ENCODE measurements at places on chromosomes 16 and 17. TPM values are rescaled to one million over a fixed set of nuclear protein-coding genes. Genes with fewer than 3 reads are reported as not detected.

TBC1D3I gene
- polyA plus RNA-seq = not detected

IL34 gene
- not detected for polyA plus RNA-seq

AOC3 gene
- polyA plus RNA-seq = not detected

TK2 gene
- polyA plus RNA-seq = 8.5 TPM

HID1 gene
- polyA plus RNA-seq = 2.7 TPM

CACNG4 gene
- not detected for polyA plus RNA-seq

IRF8 gene
- polyA plus RNA-seq = 1.2 TPM

- no peak overlapping the region for H3K27ac ChIP-seq
- peak; percentile 52 for DNase-seq
These were observed 12.6 kb downstream of the THRA start for GRCh38 chr17:40075201-40075941.

DNA sequence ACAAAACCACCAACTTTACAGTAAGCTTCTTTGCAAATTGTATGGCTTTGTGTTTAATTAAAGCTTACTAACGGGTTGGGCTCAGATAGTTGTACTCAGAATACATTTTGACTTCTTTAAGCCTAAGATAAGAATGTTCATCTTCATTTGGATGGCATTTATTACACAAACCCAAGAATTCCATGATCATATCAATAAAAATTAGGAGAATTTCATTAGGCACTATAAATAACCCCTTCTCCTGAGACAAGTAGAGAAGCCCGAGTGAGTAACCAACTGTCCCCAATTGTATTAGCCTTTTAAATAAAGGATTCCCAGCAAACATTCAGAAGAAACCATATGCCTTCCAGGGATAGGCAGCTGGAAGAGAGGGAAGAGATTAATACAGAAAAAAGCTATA lies 504.7 kb downstream of the KCNJ2 start:
- no peak overlapping the region for H3K4me3 ChIP-seq
- no peaks in the 10 kb centered on the region for H3K4me1 ChIP-seq
- H3K27me3 ChIP-seq = no peaks in the 10 kb centered on the region
- no peak for DNase-seq

DNA sequence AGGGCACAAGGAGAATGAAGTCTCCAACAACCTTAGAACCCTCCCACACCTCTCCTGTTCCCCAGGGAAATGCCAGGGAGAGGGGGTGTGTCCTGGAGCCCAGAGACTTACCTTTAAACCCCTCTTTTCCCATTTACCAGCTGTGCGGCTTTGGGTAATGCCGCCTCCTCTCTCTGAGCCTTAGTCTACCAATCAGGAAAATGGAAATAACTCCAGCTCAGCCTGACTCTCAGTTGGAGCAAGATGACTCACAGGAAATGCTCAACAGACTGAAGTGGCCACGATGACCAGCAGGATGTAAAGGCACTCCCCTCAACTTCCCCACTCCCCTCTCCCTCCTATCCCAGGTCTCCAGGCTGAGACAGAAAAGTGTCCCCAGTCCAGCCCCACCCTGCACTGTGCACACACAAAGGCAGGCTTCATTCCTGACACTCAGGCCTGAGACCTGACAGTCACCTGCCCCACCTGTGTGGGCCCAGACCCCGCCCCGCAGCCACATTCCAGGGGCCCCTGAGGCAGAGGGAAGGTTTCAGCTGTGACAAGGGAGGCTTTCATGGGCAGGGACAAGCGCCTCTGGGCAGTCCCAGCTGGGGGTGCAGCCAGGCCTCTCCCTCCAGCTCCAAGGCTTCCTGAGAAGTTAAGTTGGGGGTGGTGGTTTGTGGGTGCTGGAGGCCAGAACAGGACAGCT lies 3.0 kb upstream of the KRT15 start:
- no peak for DNase-seq
- H3K4me3 ChIP-seq = no peak overlapping the region
- no peaks in the 10 kb centered on the region for H3K4me1 ChIP-seq

DNA sequence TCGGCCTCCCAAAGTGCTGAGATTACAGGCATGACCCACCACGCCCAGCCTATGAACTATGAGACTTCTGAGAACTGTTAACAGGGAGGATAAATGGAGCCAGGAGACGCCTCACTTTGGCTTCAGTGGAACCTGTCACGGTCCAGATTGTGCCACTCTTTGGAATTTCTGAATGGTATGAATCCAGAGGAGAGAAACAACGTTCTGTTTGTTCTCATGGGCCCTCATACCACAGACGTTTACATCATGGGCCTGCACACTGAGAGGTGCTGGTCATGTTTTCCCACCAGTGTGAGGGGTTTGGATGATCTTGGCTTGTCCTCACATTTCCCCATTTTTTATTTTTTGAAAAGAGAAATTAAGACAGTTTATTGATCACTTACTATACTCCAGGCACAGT lies 90.3 kb downstream of the YPEL2 start:
- H3K4me1 ChIP-seq = no peaks in the 10 kb centered on the region
- H3K4me3 ChIP-seq = no peak overlapping the region
- no peaks in the 10 kb centered on the region for H3K27me3 ChIP-seq
- no peaks in the 10 kb centered on the region for H3K36me3 ChIP-seq

DNA sequence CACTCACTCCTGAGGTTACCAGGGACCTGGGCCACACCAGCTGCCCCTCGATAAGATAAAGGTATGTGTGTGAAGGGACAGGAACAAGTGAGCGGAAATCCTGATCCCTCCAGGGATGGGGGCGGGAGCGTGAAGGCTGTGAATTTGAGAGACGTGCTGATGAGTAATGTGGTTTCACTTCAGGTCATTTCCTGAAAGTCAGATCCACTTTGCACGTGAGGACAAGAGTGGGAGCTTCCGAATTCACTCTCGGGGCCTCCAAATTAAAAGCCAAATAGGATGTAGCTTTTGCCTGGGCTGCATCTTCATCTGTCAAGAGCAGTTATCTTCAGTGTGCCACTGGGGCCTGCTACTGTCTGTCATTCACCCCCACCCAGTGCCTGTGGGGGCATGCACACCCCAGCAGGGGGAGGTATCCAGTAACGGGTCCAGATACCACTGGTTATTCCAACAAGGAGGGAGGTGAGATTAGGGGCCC lies 87.4 kb upstream of the LHX1 start:
- DNase-seq = no peak
- no peaks in the 10 kb centered on the region for H3K36me3 ChIP-seq
- peaks cover 7% of the 10 kb centered on the region for H3K4me1 ChIP-seq
- no peak overlapping the region for H3K27ac ChIP-seq
- H3K4me3 ChIP-seq = peak overlapping the region; percentile 1
- H3K27me3 ChIP-seq = no peaks in the 10 kb centered on the region

GRCh38 chr17:41835800-41836549 lies at the start of gene NT5C3B:
NT5C3B (minus strand) TSS chr17:41836232; CDS start chr17:41836193, 39 bp downstream.
- H3K27me3 ChIP-seq = peaks cover 3% of the 10 kb centered on the region
- DNase-seq = peak; percentile 25
- H3K4me3 ChIP-seq = peak within 1 kb of the TSS; percentile 57
- no peaks in the 10 kb centered on the region for H3K36me3 ChIP-seq
- H3K27ac ChIP-seq = no peak within 1 kb of the TSS
- H3K4me1 ChIP-seq = peaks cover 12% of the 10 kb centered on the region

- no peak within 1 kb of the TSS for H3K27ac ChIP-seq
- peaks cover 40% of the 10 kb centered on the region for H3K27me3 ChIP-seq
- no peaks in the 10 kb centered on the region for H3K36me3 ChIP-seq
- H3K4me1 ChIP-seq = peaks cover 21% of the 10 kb centered on the region
- DNase-seq = no peak
These were observed at the start of gene RHBDL3 for GRCh38 chr17:32265192-32265923. RHBDL3 (plus strand) TSS chr17:32265832; CDS start chr17:32266190, 358 bp downstream.

DNA sequence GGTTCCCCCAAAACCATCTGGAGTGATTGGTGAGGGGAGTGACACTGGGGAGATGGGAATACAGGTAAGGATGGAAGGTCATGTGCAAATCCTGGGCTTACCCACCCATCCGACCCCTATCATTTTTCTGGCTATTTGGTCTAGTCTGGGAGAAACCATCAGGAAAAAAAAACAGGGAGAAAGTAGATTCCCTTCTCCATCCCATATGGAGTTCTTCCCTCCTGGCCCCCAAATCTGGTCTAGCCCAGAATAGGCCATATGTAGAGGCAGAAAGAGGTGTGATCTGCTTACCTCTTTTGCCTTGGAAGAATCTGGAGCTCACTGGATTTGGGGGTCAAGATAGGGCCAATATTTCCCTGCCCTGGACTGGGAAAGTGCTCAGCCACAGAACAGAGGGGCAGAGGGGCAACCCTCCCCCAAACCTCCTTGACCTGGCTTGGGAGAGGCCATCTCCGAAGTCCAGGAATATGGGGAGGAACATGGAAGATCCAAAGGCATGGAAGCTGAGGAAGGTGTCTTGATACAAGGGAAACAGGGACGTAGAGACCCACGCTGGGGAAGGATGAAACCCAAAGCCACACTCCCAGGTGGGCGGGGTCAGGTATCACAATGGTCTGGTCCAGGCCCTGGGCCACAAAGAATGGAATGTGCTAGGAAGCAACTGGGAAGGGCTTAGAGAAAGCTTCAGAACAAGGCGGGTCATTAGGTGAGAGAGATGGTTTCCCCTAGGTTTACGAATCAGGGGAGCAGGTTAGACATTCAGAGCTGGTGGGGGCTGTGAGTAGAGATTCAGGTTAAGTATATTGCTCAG lies 16.2 kb downstream of the CHRNB1 start:
- no peak for DNase-seq
- peaks cover 16% of the 10 kb centered on the region for H3K36me3 ChIP-seq
- no peaks in the 10 kb centered on the region for H3K27me3 ChIP-seq
- H3K4me1 ChIP-seq = peaks cover 8% of the 10 kb centered on the region
- H3K27ac ChIP-seq = no peak overlapping the region

DNA sequence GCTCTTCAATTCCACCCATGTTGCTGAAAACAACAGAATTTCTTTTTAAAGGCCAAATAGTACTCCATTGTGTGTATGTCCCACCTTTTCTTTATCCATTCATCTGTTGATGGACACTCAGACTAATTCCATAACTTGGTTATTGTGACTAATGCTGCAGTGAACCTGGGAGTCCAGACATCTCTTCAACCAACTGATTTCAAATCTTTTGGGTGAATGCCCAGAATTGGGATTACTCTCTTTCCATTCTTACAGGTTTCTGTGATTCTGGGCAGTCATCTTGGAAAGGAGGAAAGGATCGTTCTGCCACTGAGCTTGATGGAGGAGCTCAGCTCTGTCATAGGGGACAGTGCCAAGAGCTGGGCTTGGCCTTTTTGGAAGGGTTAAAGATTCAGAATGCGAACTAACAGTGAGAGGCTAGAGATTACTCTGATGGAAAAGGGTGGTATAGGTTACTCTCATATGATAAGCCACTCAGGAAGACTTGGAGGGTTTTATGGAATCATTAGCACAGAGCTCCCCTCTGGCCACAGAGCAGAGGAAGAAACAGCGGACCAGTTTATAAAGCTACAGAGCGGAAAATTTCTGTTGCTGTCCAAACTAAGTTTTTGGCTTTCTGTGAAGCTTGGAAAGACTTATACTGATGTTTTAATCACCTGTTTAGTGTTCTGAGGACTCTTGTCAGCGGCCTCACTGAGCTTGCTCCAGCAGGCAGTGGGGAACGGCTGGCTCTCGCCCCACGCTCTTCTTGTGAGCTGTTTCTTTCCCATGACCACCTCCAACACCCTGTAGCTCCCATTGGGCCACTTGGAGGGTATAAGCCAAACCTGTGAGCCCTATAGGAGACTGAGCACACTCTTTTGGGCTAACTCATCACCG lies 48.3 kb downstream of the HIC1 start:
- H3K36me3 ChIP-seq = peaks cover 5% of the 10 kb centered on the region
- no peaks in the 10 kb centered on the region for H3K4me1 ChIP-seq
- no peak overlapping the region for H3K4me3 ChIP-seq
- no peak overlapping the region for H3K27ac ChIP-seq

DNA sequence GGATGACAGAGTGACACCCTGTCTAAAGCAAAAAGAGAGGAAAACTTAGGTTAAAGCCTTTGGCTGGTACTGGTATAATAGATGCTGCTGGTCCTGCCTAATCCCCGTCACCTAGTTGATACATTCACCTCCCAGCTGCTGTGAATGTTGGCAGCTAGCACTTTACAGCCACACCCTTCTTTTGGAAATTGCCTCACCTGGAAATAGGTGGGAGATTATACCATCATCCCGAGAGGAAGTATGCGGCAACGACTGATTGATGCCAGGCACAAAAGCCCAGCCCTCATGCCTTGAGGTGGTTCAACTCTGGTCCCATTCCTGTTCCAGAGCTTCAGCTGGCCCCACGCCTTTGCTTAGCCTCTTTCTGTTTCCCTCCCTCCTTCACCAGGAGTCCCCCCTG lies 53.2 kb upstream of the SIAH1 start:
- H3K4me1 ChIP-seq = no peaks in the 10 kb centered on the region
- H3K27me3 ChIP-seq = no peaks in the 10 kb centered on the region
- H3K36me3 ChIP-seq = no peaks in the 10 kb centered on the region

GRCh38 chr16:885391-885790 lies 84.9 kb upstream of the GNG13 start:
- no peak overlapping the region for H3K27ac ChIP-seq
- no peaks in the 10 kb centered on the region for H3K27me3 ChIP-seq
- DNase-seq = no peak
- no peaks in the 10 kb centered on the region for H3K4me1 ChIP-seq

DNA sequence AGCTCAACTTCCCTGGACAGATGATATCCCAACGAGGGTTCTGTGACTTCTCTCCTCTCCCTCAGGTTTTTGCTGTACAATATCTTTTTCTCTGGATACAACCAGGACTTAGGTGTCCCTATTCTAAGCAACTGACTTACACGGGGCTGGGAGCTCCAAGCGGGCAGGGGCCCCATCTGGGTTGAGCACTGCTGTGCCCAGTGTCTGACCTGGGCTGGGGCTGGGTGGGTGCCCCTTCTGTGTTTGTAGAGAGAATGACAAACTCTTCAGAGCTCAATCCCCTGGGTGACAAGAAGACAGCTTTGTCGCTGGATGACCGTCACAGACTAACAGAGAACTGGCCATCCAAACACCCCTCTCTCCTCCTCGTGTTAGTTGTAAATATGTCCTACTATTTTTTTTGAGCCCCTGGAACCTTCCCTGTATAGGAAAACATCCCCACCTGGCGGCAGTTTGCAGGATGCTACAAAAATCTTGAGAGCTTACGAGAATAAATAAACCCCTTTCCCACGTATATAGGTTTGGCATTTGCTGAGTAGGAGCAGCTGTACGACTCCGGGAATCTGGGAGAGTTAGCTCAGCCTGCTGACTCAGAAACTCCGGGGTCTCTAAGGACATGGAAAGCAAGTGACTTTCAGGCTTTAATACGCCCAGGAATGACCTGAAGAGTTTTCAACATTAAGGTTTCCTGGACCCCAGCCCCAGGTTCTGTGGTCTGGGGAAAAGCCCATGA lies 23.7 kb upstream of the RCVRN start:
- no peak overlapping the region for H3K4me3 ChIP-seq
- H3K27me3 ChIP-seq = no peaks in the 10 kb centered on the region
- no peak overlapping the region for H3K27ac ChIP-seq

GRCh38 chr17:77178563-77178962 lies 37.8 kb downstream of the SEC14L1 start:
- no peaks in the 10 kb centered on the region for H3K27me3 ChIP-seq
- H3K27ac ChIP-seq = no peak overlapping the region
- H3K4me3 ChIP-seq = no peak overlapping the region
- peaks cover 30% of the 10 kb centered on the region for H3K4me1 ChIP-seq
- H3K36me3 ChIP-seq = peaks cover 15% of the 10 kb centered on the region
- DNase-seq = no peak

GRCh38 chr17:73785496-73785895 lies 141.3 kb upstream of the SDK2 start:
- no peak overlapping the region for H3K27ac ChIP-seq
- no peaks in the 10 kb centered on the region for H3K36me3 ChIP-seq
- no peak overlapping the region for H3K4me3 ChIP-seq
